ENCODE measurements at places on chromosomes 7 and 10.

GRCh38 chr10:18659819-18660535 is 746 bp downstream of the ARL5B start:
- no peak for DNase-seq

GRCh38 chr10:133294189-133294588 is 14.5 kb downstream of the TUBGCP2 start:
- DNase-seq = peak; percentile 48

GRCh38 chr7:118026791-118027190 is 153.6 kb upstream of the CTTNBP2 start:
- DNase-seq = no peak

DNA sequence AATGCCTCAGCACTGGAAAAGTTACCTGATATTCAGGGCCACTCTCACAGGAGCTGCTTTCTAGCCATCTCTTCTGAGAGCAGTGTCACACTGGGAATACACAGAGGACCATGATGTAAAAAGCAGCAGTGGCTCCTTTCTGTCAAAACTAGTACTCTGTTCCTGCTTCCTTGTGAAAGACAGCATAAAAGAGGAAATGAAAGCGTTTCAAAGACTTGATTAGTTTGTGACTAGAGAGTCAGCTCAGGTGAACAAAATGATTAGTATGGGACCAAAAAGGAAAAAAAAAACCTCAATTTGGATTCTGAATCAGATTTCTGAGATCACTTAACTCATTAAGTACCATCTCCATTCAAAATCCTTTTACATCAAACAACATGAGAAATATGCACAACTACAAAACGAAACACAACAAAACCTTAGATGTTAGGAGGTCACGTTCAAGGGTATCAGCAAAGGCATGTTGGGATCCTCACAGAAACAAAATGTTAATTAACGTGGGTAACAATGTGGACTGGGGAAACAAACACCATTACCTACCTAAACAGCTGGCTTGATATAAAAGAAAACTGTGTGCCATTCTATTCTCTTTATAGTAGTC is 103.7 kb downstream of the MACC1 start:
- peak; percentile 74 for DNase-seq

- DNase-seq = no peak
Measured at GRCh38 chr10:102918817-102919245, 737 bp downstream of the CNNM2 start.

GRCh38 chr7:108723381-108723814 is 153.7 kb downstream of the DNAJB9 start:
- DNase-seq = no peak

- no peak for DNase-seq
Measured at GRCh38 chr10:44897049-44897448, 14.1 kb upstream of the TMEM72 start.

- DNase-seq = no peak
Measured at GRCh38 chr7:157799076-157799685, 462.4 kb downstream of the DNAJB6 start.

- DNase-seq = no peak
Measured at GRCh38 chr10:62377026-62377415, 2.9 kb downstream of the ZNF365 start.

- no peak for DNase-seq
Measured at GRCh38 chr10:127871631-127872010, 21.1 kb downstream of the CLRN3 start.

- DNase-seq = no peak
Measured at GRCh38 chr7:13742811-13743210, 246.7 kb downstream of the ETV1 start.

DNA sequence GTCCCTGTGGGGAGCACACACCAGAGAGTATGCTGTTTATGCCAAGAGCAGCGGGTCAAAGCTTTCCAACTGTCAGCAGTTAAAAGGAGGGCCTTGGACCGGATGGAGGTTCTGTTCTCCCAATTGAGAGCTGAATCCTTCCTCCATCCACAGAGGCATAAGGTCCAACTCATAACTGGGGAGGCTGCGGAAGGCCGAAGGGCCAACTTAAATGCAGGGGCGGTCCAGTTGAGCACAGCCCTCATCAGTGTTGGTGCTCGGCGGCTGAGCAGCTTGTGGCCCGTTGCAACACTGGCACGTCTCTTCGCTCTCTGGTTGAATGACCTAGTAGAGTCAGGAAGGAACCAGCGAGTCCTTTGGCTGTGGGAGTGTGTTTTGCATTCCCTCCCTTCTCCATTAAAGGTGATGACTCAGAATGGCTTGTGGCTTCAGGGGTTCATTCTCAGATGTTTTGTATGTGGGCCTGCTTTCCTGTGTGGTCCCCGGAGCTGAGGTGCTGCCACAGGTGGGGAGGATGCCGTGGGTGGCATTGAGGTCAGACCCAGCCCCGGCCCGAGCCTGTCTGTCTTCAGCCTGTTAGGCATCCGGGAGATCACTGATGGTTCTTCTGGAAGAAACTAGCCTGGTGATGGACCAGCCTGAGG is 44.8 kb upstream of the DMBT1 start:
- no peak for DNase-seq

DNA sequence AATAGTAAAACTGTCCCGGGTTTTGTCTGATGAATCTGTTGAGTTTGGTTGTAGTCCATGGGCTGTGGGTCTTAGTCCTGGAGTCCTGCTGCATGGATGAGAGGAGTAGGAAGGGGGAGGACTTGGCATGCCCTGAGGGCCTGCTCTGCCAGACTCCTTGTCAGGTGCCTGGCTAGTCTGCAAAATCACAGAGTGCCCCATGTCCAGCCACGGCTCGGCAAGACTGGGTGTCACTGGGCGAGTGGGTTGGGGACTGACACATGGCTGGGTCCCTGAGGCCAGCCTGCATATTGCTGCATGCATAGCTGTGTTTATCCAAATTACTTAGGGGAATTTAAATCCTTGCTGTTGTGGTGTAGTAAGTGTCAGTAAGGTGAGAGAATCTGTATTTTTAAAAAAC is 9.7 kb downstream of the MINDY4 start:
- DNase-seq = no peak

GRCh38 chr10:103797857-103798256 is 57.5 kb downstream of the SH3PXD2A start:
- DNase-seq = no peak

- DNase-seq = no peak
Measured at GRCh38 chr7:142815134-142815533, 39.7 kb upstream of the EPHB6 start.

DNA sequence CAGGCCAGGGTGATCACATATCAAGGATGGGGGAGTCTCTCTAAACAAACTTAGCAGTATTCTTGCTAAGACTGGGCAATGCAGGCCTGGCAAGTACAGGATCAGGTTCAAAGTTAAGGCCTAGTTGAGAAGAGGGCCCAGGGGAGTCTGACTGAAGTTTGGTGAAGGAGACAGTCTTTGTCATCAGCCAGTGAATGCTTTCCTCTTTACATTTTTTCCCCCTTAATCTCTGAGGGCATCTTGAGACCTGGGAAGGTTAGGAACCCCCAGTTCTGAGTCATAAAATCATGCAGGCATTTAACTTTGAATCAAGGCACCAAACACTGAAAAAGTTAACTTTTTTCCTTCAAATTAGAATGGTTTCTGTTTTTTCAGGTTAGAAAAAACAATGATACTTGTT is 311.5 kb downstream of the REEP3 start:
- no peak for DNase-seq

GRCh38 chr10:7563368-7563767 is 103.4 kb downstream of the ITIH5 start:
- peak; percentile 27 for DNase-seq

GRCh38 chr10:45557275-45557905 is 115.2 kb downstream of the ZFAND4 start:
- DNase-seq = peak; percentile 90

- DNase-seq = peak; percentile 45
Measured at GRCh38 chr10:86848747-86849146, 92.3 kb downstream of the BMPR1A start.

DNA sequence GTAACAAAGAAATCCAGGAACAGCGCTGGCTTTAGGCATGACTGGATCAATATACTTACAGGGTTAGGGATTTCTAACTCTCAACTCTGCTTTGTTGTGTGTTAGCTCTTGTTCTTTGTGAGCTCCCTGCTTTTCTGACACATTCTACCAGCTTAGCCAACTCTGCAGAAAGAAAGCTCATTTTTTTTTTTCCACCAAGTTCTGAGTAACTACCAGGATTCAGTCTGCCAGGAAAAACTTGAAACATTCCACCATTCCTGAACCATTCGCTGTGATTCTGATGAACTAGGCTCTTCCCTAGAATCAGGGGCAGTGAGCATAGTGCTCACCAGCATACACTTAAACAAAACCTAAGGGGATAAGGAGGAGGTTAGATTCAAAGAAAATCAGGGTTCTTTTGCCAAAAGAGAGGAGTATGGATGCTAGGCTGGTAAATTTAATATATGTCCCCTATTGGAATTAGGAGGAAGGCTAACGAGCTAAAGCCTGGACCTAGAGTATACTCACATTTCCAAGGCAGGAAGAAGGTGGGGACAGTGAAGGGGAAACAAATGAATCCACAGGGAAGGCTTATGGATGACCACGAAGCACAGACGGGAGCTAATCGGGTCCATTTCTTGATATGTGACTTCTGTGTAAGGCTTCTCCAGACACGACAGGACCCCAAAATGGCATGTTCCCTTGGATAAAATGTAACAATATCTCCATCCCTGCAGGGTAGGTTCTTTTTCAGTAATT is 183.4 kb downstream of the PRKG1 start:
- DNase-seq = no peak

DNA sequence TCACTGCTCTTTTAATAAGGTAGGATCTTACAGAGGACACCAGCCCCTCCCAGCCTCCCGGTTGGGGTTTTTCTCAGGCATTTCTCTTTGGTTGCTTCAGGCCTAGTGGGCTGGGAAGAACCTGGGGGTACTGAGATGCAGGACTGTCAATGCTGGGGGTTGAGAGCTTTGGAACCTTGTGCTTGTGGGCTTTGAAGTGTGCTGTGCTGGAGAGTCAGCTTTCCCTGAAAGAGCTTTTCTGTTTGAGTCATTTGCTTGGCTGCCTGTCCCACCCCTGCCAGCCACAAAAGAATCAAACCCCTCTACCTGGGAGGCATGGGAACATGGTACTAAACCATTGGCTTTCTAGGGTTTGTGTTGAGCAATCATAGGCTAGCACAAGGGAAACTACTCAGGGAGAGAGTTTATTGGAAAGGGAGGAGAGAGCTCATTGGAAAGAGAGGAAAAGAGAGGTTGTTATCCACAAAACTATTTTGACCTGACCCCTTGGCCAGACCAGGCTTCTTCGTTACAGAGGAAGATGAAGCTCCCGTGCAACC is 1.4 kb downstream of the SCD start:
- DNase-seq = no peak

DNA sequence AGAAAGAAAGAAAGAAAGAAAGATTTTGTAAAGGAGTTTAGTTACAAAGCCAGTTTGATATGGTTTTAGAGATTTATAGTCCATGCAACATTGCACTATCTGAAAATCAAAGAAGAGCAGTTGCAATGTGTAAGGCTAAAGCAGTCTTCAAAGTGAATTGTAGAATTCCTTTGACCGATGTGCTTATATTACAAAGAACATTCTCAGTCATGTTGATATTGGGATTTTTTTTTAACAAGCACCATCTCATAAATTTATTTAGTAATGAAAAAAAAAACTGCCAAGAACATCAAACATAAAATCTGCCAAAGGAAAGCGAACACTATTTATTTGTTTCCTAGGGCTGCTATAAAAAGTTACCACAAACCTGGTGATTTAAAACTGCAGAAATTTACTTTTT is 133.3 kb downstream of the DGKB start:
- DNase-seq = no peak

- no peak for DNase-seq
Measured at GRCh38 chr10:44460416-44460815, 75.5 kb upstream of the CXCL12 start.

- DNase-seq = no peak
Measured at GRCh38 chr10:99248824-99249223, 13.2 kb upstream of the HPSE2 start.

DNA sequence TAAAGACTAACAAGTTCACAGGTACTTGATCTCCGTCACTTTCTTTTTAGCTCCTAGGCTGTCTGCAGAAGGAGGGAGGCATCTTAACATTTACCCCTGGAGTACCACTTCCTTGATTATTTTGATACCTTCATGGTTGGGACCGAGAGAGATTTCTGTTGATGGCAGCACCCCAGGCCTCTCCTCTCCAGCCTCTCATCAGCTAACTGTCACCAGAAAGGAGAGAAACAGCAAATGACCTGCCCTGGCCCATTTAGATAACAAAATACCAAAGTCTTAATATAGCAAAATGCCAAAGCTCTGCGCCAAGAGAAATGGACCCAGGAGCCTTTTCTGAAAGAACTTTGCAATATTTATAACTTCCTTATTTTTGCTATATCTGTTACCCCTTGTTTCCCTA is 30.0 kb upstream of the KLHL7 start:
- DNase-seq = no peak

DNA sequence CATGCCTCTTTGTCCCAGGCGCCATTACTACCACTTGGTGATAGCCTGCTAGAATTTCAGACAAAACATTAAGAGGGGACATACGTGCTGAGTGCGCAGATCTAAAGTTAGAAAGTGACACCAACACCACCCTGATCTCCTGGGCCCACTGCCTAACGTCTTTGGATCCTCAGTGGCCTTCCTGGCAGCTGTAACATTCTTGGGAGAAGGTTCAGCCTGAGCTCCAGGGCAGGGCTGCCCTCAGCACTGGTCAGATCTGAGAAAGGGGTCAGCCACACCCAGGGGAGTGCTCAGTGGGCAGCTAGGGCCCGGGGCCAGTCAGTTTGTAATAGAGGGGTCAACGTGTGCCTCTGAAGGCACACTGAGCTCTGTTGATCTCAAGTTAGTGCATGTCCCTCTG is 48.4 kb downstream of the ZCCHC24 start:
- DNase-seq = no peak

- DNase-seq = no peak
Measured at GRCh38 chr10:8969853-8970252, 915.4 kb downstream of the GATA3 start.

GRCh38 chr10:74223755-74224529 is 72.9 kb downstream of the ADK start:
- DNase-seq = peak; percentile 9

DNA sequence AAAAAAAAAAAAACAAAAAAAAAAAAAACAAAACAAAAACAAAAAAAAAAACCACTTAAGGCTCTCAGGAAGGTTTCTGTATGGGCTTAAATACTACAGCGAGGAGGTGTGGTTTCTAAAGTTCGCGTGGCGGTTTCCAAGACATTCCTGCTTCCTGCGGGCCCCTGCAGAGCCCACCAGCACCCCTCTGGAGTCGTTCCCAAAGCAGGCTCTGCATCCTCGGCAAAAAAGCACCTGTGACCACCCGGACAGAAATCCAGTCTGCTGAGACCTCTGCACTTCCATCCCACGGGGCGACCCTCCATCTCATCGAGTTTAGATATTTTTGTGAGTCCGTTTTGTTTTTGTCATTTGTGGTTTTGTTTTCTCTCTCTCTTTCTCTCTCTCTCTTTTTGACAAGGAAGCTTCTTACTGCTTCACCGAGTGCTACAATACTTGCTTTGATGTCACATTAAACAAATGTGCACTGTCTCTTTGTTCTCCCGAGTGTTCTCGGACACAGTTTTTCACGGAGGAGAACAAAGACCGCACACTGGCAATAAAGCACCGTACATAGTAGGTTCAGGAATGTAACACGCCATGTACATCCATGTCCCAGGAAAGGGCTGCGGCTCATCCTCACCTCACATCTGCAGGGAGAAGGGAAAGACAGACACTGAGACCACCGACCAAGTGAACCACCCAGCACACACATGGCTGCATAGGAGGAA is 21.5 kb downstream of the PDGFA start:
- DNase-seq = no peak
